Mesangial cell (primary cell): ENCODE measurements at places on chromosomes 2 and 18. TPM values are rescaled to one million over a fixed set of nuclear protein-coding genes. Genes with fewer than 3 reads are reported as not detected.

Gene FOXD4L1
- total RNA-seq = not detected in 2 replicates

Gene TMEM163
- 1.0 and 1.1 TPM in 2 replicates for total RNA-seq

Gene CPLX4
- total RNA-seq = not detected in 2 replicates

Gene SMC6
- 10.4 and 16.0 TPM in 2 replicates for total RNA-seq

Gene MC4R
- 0.13 TPM in 1 of 2 replicates, not detected in the other for total RNA-seq

Gene AMER3
- not detected in 2 replicates for total RNA-seq

Gene RAB6C
- not detected in 2 replicates for total RNA-seq

Gene CD8B
- total RNA-seq = not detected in 2 replicates

Gene TUBA4B
- total RNA-seq = not detected in 2 replicates

Gene UGT1A4
- total RNA-seq = not detected in 2 replicates

Gene CPO
- total RNA-seq = 0.13 TPM in 1 of 2 replicates, not detected in the other

Gene POTEF
- 0.16 TPM in 1 of 2 replicates, not detected in the other for total RNA-seq

Gene LBX2
- 1.5 and 6.7 TPM in 2 replicates for total RNA-seq

Gene PLGLB1
- 0.49 and 0.63 TPM in 2 replicates for total RNA-seq

Gene NCKAP1
- 76.7 and 106 TPM in 2 replicates for total RNA-seq

Gene FER1L5
- under 0.01 TPM in 1 of 2 replicates, not detected in the other for total RNA-seq
